ENCODE measurements at places on chromosomes 7 and 10. TPM values are rescaled to one million over a fixed set of nuclear protein-coding genes. Genes with fewer than 3 reads are reported as not detected.

The APBB1IP gene
- polyA plus RNA-seq, result 1.9 TPM

The PNLIPRP2 gene
- polyA plus RNA-seq, result not detected

The CHN2 gene
- polyA plus RNA-seq, result 26.5 TPM

The INSYN2A gene
- polyA plus RNA-seq, result 7.7 TPM

The NPFFR1 gene
- 0.56 TPM for polyA plus RNA-seq

The CALML3 gene
- polyA plus RNA-seq, result 11.9 TPM

The LIPN gene
- polyA plus RNA-seq, result not detected
